Stimulated activated naive CD8-positive, alpha-beta T cell treated with anti-CD3 and anti-CD28 coated beads, Interleukin-15, Interleukin-2, amounts not matched to agents 100 U/mL and 50 U/mL, for 24 hours (primary cell): ENCODE measurements at places on chromosomes 3 and 15.

DNA sequence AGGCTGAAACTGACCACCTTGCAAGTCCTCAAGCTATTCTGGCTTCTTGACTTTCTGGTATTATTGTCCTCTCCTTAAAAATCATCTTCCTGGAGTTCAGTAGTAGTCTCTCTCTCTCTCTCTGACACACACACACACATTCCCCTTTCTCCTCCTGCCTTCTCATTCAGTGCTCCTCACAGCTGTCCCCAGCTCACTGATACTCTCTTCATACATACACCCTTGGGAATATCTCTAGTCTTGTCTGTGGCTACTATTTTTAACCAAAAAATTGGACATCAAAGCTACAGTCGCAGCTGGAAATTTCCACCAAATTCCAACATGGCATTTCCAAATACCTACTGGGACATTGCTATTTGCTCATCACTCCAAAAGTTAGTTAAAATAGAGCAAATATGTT, 178.9 kb downstream of the ECT2 start:
- DNase-seq = no peak

DNA sequence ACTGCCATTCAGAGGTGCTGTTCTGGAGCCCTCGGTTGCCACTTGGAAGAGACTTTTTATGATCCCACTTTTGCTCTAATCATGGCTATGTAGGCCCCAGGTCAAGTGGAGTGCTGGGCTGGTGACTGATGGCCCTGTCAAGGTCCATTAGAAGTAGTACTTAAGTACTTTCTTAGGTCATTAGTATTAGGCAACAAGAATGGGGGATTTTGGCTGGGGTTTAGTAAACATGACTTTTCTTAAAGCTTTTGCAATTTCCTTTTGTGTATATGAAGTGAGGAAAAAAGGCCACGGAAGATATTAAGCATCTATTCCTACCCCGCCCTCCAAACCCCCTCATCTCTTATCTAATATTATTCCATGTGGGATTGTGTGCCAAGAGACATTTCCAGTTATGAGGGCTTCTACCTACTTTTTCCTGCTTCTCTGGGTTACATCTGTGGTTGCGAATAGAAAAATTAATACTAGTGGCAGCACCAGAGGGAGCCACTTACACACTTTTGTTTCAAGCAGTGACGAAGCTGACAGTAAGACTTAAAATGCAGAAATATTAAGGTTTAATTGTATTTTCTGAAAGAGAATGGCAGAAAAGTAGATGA, 13.9 kb downstream of the NLGN1 start:
- DNase-seq = no peak

GRCh38 chr3:122767540-122768372, 25.9 kb downstream of the HSPBAP1 start:
- DNase-seq = no peak

GRCh38 chr15:63389902-63390670, 8.4 kb upstream of the CA12 start:
- DNase-seq = no peak

GRCh38 chr3:186922790-186923189, 7.5 kb upstream of the ST6GAL1 start:
- no peak for DNase-seq

DNA sequence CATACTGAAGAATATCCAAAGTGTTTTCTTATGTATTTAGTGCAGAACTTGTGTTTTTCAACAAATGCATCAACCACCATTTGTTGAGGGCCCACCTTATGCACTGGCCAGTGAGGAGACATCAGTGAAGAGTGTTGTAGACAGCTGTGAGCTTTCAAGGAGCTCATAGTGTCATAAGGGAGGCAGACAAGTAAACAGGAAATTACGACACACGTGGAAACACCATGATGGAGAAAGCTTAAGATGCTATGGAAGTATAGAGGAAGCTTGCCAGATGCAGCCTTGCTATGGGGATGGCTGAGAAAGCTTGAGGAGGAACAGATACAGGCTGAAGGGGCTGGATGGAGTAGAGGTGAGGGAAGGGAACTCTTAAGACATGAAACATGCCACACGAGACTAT, 50.8 kb upstream of the PSMD6 start:
- no peak for DNase-seq

DNA sequence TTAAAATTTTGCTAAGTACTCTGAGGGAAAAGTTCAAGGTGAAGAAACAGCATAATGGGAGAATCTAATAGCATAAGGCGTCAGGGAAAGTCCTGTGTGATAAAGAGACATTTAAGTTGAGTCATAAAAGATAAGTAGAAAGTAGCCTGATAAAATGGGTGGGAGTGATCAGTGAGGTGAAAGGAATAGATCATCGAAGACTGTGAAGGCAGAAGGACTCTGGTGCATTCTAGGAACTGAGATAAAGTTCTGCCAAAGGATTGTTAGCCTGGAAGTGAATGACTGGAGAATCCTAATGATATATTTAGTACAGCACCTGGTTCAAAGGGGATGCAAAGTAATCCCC, 149.9 kb downstream of the CFAP20DC start:
- no peak for DNase-seq

GRCh38 chr3:104738271-104738670, 628.4 kb upstream of the ALCAM start:
- DNase-seq = no peak

DNA sequence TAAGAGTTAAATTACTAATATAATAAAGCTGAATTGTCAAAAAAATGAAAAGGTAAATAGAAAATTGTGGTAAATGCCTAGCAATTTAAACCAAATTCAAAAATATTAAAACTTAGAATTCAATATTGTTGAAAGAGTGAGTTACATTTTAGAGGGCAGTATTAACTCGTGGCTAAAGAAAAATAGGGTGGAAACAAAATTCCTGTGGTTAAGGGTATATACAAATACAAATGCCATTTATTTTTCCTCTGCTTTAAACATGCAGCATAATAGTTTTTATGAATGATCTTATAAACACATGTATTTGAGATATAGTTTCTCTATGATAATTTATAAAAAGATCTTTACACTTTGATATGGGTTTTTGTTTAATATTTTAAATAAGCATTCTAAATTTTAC, 79.0 kb downstream of the NEDD4 start:
- DNase-seq = no peak

- peak; percentile 13 for DNase-seq
Measured at GRCh38 chr15:76181705-76182107, 121.9 kb downstream of the TMEM266 start.

DNA sequence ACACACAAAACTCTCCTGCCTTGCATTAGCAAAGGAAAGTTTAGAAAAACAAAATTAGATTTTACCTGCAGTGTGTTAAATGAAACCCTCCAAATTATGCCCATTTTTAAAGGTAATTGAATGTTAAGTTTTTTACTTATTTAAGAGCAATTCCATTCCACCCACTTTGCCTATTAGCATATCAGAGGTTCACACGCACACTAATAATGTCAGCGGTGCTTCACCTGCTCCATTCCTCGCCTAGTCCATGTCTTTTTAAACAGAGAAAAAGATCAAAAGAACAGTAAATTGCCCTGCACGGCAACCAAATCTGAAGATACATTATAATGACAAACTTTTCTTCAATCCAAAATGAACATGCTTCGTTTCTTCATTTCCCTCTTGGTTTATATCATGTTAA, 97.3 kb upstream of the LRRN1 start:
- DNase-seq = no peak

- DNase-seq = no peak
Measured at GRCh38 chr15:47908950-47909670, 191.8 kb downstream of the SEMA6D start.

DNA sequence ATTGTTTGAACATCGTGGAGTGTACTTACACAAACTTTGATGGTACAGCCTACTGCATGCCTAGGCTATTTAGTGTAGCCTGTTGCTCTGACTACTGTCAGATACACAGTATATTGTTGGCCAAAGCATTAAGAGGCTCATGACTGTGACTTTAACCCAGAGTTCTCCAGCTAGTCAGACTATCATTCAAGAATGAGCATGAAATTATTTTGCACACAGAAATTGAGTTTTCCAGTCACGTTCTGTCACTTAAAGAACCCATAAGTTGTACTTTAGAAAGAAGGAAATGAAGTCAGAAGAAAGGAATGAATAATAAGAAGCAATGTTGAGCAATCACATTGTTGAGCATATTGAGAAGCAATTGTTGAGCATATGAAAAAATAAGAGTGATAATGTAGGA, 37.6 kb upstream of the SLC22A13 start:
- no peak for DNase-seq

DNA sequence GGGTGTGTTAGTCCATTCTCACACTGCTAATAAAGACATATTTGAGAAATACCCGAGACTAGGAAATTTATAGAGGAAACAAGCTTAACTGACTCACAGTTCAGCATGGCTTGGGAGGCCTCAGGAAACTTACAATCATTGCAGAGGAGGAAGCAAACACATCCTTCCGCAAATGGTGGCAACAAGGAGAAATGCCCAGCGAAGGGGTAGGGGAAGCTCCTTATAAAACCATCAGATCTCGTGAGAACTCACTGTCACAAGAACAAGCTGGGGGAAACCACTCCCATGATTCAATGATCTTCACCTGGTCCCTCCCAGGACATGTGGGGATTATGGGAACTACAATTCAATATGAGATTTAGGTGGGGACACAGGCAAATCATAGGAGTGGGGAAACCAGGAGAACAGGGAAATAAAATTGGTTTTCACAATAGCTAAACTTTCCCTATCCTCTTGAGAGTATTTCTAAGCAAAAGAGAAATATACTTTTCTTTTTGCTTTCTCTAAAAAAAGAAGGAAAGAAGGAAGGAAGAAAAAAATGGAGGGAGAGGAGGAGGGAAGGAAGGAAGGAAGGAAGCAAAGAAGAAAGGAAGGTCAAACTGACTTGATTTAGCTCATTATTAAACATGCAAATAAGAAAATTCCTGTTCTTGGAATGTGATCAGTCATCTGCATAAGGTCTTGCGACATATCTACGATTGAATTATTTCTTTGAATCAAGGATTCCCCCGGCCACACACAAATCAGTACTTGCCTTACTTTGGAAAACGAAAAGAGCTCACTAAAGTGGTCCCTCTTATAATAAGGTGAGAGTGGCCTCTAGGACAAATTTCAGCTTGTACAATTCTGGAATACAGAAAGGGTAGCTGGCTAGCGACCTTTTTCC, 75.2 kb downstream of the LIPC start:
- DNase-seq = no peak

GRCh38 chr15:88651136-88651732, 12.4 kb downstream of the ISG20 start:
- DNase-seq = peak; percentile 4

DNA sequence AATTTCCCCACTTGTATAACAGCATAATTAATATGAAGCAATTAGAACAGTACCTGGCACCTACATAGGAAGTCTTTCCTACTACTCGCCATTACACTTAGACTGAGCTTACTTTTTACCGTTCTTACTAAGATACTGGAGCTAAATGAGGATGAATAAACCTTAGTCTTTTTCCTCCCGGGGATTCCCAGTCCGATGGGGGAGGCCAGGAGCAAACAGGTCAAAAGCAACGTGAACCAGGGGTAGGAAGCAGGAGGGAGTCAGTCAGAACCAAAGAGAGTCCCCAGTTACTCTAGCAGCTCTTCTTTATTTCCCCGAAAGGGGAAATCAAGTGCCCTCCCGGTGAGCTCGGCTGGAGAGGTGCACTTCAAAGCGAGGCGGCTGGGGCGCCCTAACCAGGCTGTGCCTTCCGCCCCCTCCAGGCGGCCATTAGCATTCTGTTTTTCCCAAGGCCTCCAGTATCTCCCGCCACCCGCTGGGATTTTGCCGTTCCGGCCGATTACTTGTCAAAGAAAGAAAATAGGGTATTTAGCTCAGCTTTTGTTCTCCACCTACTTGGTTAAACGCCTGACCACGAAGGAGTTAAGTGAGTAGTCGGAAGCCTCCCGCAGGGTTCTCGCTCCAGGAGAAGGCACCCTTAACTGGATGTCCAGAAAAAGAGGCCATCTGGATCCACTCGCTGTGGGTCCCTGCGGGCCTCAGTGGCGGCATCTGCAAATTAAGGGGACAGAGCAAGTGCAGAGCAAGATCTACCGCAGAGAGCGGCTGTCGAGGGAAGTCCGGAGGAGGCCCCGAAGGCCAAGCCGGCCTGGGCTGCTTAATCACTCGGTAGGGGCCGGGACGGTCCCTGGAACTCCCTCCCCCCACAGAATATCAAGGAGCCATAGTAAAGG, 6.3 kb upstream of the EOMES start:
- DNase-seq = peak; percentile 39

DNA sequence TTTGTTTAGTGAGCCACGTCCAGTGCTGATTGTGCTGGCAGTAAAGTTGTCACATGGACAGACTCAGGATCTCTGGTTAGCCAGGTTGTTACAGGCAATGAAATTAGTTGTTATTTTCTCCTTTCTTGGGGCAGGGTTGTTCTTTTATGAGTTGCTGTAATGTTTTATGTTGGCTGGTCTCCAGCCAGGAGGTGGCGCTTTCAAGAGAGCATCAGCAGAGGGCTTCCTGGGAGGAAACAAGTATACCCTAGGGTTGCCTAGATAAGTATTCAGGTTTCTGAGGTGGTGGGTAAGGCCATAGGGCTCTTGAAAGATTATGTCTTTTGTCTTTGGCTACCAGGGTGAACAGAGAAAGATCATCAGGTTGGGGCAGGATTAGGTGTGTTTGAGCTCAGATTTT, 14.5 kb upstream of the CFAP20DC start:
- DNase-seq = no peak

DNA sequence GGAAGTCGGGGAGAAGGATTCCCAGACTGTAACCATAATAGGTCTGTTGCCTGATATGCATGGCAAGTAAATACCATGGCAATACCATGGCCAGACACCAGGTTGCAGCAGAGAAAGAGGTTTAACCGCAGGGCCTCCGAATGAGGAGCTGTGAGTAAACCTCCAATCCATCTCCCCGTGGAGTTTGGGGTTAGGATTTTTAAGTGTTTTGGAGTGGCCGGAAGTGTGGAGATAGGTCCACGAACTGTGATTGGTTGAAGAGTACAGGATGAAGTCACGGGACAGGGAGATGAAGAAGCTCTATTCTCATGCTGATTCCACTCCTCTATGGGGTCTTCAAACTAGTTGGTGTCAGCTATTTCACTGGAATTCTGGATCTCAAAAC, 127.9 kb downstream of the ST8SIA2 start:
- peak; percentile 41 for DNase-seq

DNA sequence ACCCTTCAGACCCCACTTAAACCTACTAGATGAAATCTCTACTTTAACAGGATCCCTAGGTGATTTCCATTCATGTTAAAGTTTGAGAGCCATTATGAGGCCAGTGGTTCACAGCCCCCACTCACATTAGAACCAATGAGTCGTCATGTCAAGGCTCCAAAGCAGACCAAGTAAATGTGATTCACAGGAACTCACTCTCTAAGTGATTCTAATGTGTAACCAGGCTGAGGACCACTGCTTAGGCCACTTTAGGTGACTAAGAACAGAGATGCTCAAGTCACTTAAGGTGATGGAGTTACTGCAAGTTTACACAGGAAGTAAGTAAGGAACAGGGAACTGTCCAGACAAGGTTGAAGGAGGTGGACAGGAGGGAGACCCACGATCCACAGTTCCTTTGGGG, 7.7 kb downstream of the GALNT15 start:
- DNase-seq = no peak
